ENCODE measurements at places on chromosomes 5 and 9.

GRCh38 chr9:17986595-17986994 is 407.7 kb downstream of the SH3GL2 start:
- DNase-seq: no peak

- DNase-seq: no peak
Measured at GRCh38 chr9:98438666-98439065, 183.2 kb upstream of the TBC1D2 start.

DNA sequence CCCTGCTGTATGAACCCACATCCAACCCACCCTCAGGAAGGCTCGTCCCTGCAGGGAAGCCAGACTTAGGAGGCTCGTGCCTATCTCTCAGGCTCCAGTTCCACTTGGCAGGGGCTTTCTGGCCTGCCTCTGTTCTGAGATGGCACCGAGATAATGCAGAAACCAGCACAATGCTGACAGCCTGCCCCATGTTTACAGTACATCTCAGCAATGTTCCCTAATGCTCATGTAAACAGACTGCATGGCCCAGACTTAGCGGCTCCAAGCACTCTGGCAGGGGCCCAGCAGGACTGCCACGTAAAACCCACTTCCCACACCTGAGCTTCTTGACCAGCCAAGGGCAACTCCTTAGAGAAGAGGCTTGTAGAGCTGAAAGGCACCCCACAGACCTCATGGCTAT is 499.5 kb upstream of the BRINP1 start:
- DNase-seq: no peak

DNA sequence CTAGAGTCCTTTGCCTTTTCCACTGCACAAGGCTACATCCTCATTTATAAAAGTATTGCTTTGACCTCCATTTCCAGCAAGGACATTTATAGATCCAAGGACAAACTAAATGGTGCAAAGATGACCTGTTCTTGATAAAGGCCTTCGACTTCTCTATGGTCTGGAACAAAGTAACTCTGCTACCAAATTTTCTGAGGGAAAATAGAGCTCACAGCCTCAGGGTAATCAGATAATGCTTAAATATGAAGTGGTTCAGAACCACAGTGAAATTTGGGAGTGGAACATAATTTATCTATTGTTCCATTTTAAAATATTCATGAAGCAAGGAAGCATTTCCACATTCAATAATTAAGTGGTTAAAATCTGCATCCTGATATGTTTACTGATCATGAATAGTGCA is 137.5 kb downstream of the TTLL11 start:
- DNase-seq: no peak

DNA sequence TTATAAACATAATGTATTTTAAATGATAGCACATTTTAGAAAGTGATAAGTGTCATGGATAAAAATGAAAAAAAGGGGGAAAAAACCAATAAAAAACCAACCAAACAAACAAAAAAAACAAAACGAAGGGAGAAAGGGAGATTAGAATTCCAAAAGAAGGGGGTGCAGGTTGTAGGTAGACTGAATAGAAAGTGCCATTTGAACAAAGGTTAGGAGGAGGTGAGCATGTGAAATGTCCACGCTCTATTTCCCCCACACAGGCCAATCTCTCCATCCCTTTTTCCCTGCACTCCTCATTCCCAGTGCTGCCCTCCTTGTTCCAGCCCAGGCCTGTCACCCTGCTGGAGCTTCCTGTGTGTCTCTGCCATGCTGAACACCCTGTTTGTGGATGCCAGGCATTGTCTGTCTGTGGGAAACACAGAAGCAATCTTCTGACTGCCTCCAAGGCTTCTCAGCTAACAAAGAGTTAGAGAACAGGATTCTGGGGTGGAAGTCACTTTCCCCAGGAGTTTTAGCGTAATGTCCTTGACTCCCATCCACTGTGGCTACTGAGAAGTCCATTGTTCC is 138.8 kb downstream of the ADAMTS16 start:
- DNase-seq: no peak

DNA sequence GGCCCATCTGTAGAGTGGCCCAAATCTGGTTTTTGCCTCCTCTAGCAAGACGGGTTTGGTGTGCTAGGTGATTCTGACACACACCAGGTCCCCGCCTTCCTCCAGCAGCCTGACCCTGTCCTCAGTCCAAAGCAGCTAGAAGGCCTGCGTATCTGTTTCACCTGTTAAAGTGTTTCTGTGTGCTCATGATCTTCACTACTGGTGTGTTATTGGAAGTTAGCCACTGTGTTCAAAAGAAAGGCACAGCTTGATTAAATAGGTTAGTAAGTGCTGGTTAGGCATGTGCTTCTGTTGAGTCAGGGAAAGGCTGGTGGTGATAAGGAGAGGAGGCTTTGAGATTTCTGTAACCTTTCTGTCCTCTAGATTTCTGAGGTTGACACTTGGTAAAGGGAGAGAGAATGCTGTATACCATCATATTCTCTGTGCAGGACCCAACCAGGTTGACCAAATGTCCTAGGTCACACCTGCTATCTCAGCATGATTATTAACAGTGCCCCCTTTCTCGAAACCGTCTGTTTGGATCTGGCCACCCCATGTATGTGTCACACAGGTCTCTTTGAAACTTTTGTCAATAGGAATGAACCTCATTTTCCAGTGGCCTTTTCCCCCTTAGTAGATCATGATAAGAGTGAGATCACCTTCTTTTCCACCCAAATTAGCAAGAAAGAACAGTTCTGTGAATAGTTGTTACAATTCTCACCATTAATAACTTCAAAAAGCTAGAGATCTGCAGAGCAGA is 58.8 kb downstream of the ARHGAP26 start:
- no peak for DNase-seq

All from activated T-cell treated with anti-CD3 and anti-CD28 coated beads, Interleukin-2, amount 50 U/mL, for 48 hours (primary cell).